Esophagus squamous epithelium (tissue), 5 donors: ENCODE measurements at places on chromosomes 12 and 14.

- no peak for DNase-seq
Observed at GRCh38 chr12:117098361-117099217, 627 bp downstream of the TESC start.

DNA sequence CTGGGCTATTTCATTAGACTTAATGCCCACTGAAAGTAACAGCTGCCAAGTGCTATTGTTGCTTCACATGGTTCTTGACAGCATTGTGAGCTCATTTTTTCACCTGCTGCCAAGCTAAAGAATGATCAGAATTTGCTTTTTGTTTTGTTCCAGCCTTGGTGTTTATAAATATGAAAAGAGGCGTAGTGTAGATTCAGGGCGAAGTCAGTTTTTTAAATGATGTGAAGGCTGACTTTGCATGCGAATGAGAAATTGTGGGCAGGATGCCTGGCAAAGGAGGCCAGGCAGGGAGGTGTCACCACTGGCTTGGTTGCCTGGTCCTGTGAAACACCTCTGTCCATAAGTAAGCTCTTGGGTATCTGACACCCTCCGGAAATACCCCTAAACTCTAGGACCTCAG lies 93.3 kb upstream of the NAP1L1 start:
- no peak for DNase-seq

- no peak for DNase-seq
Observed at GRCh38 chr12:2860170-2860569, 3.3 kb upstream of the TEX52 start.

- no peak for DNase-seq
Observed at GRCh38 chr14:77458249-77458950, 507 bp downstream of the AHSA1 start.

- no peak for DNase-seq
Observed at GRCh38 chr12:82407481-82407880, 49.2 kb downstream of the METTL25 start.

GRCh38 chr14:77027538-77028383 lies 747 bp downstream of the IRF2BPL start:
- DNase-seq = no peak

DNA sequence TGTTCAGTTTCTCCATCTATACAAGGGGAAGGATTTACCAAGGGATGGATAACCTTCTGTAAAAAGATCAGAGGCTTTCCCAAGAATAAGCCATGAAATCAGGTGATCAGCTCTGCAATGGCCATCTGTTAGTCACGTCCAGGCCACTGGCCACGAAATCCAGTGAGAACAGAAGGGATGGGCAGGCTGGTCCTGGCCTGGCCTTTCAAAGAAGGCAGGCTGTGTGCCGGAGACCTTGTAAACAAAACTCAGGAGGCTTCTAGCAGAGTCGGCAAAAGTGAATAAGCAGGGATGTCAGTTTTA lies 68.5 kb downstream of the RNF34 start:
- no peak for DNase-seq

DNA sequence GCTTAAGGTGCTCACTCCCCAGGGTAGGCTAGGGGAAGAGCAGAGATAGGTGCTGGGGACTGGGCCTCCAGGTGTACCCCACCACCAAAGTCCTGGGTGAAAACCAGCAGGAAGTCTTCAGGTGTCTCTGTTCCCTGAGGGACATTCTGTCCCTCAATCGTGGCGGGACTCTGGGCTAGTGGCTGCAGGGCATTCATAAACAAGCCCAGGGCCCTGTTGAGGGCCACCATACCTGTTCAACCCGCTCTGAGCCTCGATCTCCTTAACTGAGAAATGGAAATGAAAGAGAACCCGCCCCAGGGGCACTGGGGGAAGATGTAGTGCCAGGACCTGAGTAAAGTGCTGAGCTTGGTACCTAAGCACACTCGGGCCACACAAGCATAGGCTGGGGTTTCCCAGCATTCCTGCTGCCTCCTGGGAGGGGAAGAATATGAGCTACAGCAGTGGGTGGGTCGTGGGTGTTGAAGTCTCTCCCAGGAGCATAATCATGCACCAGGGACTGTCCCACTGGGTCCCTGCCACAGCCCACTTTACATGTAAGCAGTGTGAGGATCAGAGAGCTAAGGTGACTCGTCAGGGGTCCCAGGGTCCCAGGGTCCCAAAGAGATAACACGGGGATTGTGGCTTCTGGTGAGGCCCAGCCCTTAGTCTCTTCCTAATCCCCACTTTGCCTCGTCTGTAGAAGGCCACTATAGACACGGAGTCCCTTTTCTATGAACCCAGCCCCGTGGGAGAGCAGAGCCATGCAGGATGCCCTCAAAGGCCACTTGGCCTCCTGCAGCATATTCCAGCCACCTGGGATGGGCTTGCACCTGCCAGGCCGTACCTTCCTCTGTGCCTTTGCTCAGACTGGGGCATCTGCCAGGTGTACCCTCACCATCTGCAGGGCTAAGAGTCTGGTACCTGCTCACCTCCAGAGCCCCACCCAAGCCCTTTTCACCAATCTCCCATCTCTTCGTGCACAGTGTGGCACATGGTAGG lies 14.4 kb downstream of the FAM222A start:
- no peak for DNase-seq

DNA sequence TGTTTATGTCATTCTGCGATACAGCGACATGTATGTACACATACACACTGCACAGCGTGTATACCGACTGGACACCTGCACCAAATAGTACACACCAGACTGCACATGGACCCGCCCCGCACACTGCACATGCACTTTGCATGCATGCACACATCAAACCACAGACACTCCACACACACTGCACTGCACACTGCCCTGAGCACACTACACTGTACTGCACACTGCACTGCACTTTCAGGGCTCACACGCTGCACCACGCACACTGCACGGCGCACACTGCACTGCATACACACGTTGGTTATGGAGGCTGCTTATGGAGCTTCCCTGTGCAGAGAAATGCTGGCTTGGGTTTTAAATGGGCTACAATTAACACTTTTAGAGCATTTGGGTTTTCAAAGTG lies 1.6 kb downstream of the PAPLN start:
- DNase-seq = no peak

DNA sequence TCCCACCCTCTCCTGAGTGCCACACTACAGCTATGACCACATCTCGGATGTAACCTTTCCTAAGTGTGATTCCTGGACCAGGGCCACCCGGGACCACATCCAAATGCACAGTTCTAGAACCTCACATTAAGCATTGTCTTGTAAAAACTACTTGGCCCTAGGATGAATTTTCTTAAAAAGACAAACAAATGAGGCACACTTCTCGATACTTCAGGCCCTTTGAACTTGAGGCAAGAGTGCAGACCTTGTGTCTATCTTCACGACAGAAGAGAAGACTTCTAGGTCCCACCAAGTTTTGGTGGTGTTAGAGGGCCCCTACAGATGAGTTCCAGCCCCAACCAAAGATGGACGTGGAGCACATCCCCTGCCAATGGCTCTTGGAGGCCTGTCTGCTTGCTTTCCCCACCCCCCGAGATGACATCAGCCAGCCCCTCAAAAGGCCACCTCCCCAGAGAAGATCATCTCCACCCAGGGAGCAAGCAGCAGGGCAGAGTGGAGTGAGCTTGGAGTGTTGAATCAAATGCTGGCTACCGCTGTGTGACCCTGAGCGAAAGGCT lies 9.3 kb downstream of the ISCU start:
- no peak for DNase-seq

GRCh38 chr12:130952171-130952954 lies 1.3 kb upstream of the ADGRD1 start:
- DNase-seq = no peak

GRCh38 chr14:102215071-102215470 lies 75.4 kb downstream of the WDR20 start:
- DNase-seq = no peak

DNA sequence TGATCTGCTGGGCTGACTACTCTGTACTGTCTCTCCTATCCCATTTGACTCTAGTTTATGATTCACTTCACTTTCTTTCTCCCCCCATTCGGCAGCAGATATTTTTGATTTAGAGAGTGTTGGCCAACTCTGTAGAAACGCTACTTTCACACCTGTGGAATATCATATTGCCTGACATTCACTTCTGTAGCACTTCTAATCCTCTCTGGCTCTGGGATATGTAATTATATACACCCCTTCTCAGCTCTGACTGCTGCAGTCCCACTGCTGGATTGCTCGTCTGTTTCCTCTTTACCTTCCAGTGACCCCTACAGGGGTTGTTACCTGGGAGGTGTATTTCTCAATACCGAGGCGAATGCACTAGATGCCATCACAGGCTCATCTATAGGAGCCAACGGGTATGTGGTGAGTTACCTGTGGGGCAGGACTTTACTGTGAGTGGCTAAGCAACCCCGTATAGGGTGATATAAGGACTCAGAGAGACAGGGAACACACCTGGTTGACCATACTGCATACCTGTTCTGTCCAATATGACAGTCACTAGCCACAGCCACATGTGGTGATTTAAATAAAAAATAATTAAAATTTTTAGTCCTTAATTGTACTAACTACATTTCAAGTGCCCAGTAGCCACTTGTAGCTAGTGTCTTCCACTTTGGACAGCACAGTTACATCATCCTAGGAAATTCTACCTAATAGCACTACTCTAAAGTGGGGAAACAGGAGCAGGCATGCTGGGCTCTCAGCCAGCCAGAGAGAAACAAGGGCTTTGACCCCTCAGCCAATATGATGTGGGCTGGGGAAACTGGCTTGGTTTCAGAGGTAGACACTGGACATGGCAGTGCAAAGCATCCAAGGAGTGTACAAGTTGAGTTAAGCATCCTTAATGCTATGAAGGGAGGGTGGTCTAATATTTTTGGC lies 95.0 kb downstream of the C12orf75 start:
- DNase-seq = no peak

DNA sequence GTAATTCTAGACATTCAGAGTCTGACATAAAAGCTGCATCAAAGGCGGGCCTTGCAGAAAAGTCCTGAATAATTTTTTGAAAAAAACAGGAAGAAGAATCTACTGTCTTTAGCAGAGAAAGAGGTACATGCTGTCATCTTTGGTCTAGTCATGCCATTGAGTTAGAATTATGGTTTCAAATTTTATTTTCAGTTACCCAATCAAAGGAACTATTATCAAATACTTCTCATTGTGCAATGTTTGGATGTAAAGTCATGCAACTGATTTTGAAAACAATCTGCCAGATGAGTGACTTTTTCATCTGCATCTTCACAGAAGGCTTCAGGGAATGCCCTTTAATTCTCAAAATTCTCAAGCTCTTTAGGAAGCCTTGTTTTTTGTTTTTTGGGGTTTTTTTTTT lies 803.5 kb downstream of the FLRT2 start:
- no peak for DNase-seq

- DNase-seq = no peak
Observed at GRCh38 chr12:124740691-124741137, 123.0 kb downstream of the SCARB1 start.

GRCh38 chr12:16187660-16188059 lies 89.8 kb downstream of the SLC15A5 start:
- no peak for DNase-seq

GRCh38 chr14:99754141-99755067 lies 38.8 kb upstream of the EML1 start:
- DNase-seq = no peak

DNA sequence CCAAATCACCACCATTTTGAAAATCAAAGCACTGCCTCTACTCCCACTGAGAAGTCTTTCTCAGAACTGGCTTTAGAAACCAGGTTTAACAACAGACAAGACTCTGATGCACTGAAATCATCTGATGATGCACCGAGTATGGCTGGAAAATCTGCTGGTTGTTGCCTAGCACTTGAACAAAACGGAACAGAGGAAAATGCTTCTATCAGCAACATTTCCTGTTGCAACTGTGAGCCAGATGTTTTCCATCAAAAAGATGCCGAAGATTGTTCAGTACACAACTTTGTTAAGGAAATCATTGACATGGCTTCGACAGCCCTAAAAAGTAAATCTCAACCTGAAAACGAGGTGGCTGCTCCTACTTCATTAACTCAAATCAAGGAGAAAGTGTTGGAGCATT lies 115.0 kb upstream of the NPAS3 start:
- DNase-seq = no peak

DNA sequence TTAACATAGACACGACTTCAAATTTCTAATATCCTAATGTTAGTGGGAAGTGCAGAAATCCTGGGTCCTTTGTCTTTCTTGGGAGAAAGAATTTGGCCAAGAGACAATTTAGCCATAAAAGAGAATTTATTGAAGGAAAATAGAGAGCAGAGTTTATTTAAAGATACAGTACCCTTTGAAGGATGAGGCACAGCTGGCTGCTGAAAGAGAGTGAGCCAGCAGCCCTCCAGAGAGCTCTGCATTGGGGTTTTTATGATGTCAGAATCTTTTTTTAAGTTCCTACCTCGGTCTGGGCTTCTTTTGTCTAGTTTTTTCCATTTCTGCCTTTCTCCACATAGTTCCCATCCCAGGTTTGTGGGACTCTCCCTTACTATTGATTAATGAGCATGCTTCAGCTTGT lies 37.5 kb downstream of the CCER1 start:
- no peak for DNase-seq

DNA sequence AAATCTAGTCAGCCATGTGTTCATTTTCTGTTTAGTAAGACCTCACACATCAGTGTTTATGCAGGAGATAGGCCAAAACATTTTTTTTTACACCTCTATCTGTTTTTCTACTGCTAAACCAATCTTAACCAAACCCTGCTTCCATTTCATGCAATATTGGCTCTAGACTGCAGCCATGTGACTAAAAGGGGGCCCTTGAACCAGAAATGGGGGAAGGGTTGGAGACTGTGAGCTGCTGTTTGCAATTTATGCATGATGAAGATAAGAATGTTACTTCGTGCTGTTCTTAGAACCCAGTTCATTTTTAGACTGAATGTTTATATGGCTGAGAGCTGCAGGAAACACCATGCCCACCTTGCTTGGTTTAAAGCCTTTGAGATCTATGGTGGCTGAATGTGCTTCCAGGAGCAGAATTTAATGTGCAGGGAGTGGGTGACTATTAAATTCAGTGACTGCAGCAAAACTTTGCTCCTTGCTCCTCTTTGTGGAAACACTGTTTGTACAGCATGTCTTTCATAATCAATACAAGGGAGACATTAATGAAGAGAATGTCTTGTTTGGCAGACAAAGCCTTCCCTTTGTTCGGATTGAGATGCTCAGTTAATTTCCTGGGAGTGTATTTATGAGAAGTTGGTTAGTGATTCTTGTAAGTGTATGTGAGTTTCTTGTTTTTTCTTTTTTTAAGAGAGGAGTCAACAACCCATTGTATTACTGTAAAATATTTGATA lies 53.6 kb downstream of the CHST11 start:
- DNase-seq = no peak

DNA sequence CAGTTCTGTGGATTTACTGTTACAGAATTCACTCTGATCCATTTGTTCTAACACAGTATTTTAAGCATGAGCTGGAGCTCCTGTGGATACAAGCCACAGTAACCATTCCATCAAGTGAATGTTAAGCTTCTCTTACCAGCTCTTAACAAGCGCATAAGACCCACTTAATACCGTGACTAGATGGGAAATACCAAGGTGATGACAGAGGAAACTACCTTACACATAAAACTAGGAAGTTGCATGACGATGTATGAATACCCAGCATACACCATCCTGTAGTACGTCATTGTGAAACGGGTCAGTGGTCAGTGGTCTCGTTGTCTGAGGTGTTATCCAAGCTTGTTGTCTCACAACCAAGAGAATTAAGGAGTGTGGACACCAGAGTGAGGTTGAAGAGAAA lies 2.0 kb upstream of the GALC start:
- DNase-seq = no peak

GRCh38 chr12:69056743-69057515 lies 124.0 kb upstream of the CPM start:
- no peak for DNase-seq
